Activated T-helper 2 cell treated with anti-CD3 and anti-CD28 coated beads, Interferon-gamma antibody, Interleukin-2, Interleukin-4, amounts not matched to agents 10 μg/mL and 5 μg/mL and 100 μg/mL, durations not matched to agents 14 hours and 24 hours and 36 hours (primary cell): ENCODE measurements at places on chromosomes 5 and 9. TPM values are rescaled to one million over a fixed set of nuclear protein-coding genes. Genes with fewer than 3 reads are reported as not detected.

The PCDHGA1 gene
- total RNA-seq, result 0.09 and 0.14 TPM in 2 replicates

The IFNA21 gene
- not detected in 2 replicates for total RNA-seq

The LCN1 gene
- not detected in 2 replicates for total RNA-seq

The SCGB3A2 gene
- not detected in 2 replicates for total RNA-seq

The IGFBPL1 gene
- total RNA-seq, result 0.16 TPM in 1 of 2 replicates, not detected in the other

The SLC6A3 gene
- not detected in 2 replicates for total RNA-seq

The ZER1 gene
- 18.6 and 18.7 TPM in 2 replicates for total RNA-seq

The PRRT1B gene
- total RNA-seq, result not detected in 2 replicates

The FAM163B gene
- not detected in 2 replicates for total RNA-seq

The PCDHB5 gene
- total RNA-seq, result not detected in 2 replicates

The TSSK1B gene
- not detected in 2 replicates for total RNA-seq

The IL3 gene
- 140 and 142 TPM in 2 replicates for total RNA-seq

The GPR150 gene
- 0.11 and 0.14 TPM in 2 replicates for total RNA-seq

The PCDHGA7 gene
- 0.16 and 0.30 TPM in 2 replicates for total RNA-seq

The BOD1 gene
- total RNA-seq, result 27.2 and 32.3 TPM in 2 replicates

The PTPDC1 gene
- 7.1 and 7.2 TPM in 2 replicates for total RNA-seq

The SLC36A3 gene
- total RNA-seq, result not detected in 2 replicates

The CDH18 gene
- total RNA-seq, result not detected in 2 replicates

The UBE2B gene
- 97.2 and 97.5 TPM in 2 replicates for total RNA-seq

The ZNF462 gene
- 0.09 and 0.11 TPM in 2 replicates for total RNA-seq

The OTULINL gene
- total RNA-seq, result 17.0 and 20.9 TPM in 2 replicates

The GABBR2 gene
- total RNA-seq, result not detected in 2 replicates

The SPINK5 gene
- total RNA-seq, result not detected in 2 replicates

The FYB1 gene
- 66.4 and 70.7 TPM in 2 replicates for total RNA-seq

The CARD6 gene
- total RNA-seq, result 1.5 and 1.6 TPM in 2 replicates

The ANKRD20A1 gene
- 1.1 and 1.2 TPM in 2 replicates for total RNA-seq

The FAM78A gene
- total RNA-seq, result 55.3 and 55.5 TPM in 2 replicates

The ZNF618 gene
- 0.25 TPM in 2 replicates for total RNA-seq

The ARHGEF39 gene
- 11.1 and 12.3 TPM in 2 replicates for total RNA-seq

The EPB41L4A gene
- 0.34 and 0.68 TPM in 2 replicates for total RNA-seq

The PIP5K1B gene
- total RNA-seq, result 76.2 and 77.2 TPM in 2 replicates

The BARHL1 gene
- not detected in 2 replicates for total RNA-seq

The SPATA31A3 gene
- not detected in 2 replicates for total RNA-seq

The WDR38 gene
- not detected in 2 replicates for total RNA-seq

The UGT3A1 gene
- not detected in 2 replicates for total RNA-seq

The ATP6V1G1 gene
- total RNA-seq, result 45.2 and 48.1 TPM in 2 replicates

The ESM1 gene
- total RNA-seq, result 0.11 and 0.37 TPM in 2 replicates

The LHX2 gene
- not detected in 2 replicates for total RNA-seq

The TMEM38B gene
- 11.3 and 13.1 TPM in 2 replicates for total RNA-seq

The LCN12 gene
- total RNA-seq, result 2.0 and 2.1 TPM in 2 replicates
